ENCODE measurements at places on chromosomes 16 and 17. TPM values are rescaled to one million over a fixed set of nuclear protein-coding genes. Genes with fewer than 3 reads are reported as not detected.

The BCL6B gene
- polyA plus RNA-seq, result not detected

DNA sequence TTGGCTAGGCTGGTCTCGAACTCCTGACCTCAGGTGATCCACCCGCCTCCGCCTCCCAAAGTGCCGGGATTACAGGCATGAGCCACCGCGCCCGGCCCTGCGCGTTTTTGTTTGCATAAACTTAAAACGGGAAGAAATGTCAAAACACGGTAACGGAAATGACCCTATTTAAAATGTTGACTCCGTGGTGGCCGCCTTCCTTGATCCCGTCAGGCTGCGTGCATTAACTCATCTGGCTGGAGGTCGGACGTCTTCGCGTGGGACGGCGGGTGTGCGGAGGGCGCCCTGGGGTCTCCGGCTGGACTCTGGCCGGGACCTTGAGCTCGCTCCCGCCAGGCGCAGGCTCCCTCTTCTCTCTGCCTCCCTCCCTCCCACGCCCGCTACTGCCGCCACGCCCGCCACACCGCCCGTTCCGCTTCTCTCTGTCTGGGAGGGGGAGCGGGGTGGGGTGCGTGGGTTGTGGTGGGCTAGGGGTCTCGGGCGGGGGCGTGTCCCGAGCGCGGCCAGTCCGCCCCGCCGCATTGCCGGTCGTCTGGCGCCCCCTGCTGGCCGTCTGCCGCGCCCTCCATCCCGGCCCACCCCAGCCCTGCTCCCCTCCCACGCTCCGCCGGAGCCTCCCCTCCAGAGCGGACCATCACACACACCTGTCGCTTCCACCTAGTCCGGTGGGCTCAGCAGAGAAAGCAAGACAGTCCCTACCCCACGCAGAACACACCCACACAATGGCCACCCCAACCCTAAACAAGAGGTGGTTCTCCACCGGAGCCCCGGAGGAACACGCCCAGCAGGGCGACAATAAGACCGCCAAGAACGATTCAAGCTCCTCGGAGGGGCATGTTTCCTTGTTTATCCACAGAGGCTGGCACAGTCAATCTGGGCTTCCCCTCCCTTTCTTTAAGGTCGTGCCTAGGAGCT lies 1.2 kb upstream of the CCDC42 start:
- DNase-seq, result peak; percentile 22

DNA sequence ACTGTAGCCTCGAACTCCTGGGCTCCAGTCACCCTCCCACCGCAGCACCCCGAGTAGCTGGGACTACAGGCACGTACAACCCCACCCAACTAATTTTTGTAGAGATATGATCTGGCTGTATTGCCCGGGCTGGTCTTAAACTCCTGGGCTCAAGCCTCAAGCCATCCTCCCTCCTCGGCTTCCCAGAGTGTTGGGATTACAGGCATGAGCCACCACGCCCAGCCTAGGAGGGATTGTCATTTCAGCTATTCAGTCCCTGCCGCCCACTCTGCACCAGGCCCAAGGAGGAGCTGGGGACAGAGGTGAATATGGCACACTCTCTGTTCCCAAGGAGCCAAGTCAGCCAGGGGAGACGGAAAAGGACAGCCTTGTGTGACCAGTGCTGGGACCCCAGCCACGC lies 256.2 kb downstream of the PARN start:
- no peak for DNase-seq

GRCh38 chr16:55832425-55832772 lies 497 bp downstream of the CES1 start:
- no peak for DNase-seq

The NUFIP2 gene
- 25.4 TPM for polyA plus RNA-seq
